ENCODE measurements at places on chromosomes 6 and 20. TPM values are rescaled to one million over a fixed set of nuclear protein-coding genes. Genes with fewer than 3 reads are reported as not detected.

BNIP5 gene
- not detected for total RNA-seq

C20orf204 gene
- total RNA-seq, result 3.1 TPM

PRR18 gene
- total RNA-seq, result not detected

SIGLEC1 gene
- total RNA-seq, result 0.07 TPM

HLA-F gene
- total RNA-seq, result 270 TPM

GRCh38 chr20:18794428-18794787, 19.2 kb upstream of the SCP2D1 start:
- peaks cover 12% of the 10 kb centered on the region for H3K4me1 ChIP-seq
- no peak for DNase-seq
- peaks cover 6% of the 10 kb centered on the region for H3K27me3 ChIP-seq
- H3K27ac ChIP-seq, result peak overlapping the region; percentile 86

DNA sequence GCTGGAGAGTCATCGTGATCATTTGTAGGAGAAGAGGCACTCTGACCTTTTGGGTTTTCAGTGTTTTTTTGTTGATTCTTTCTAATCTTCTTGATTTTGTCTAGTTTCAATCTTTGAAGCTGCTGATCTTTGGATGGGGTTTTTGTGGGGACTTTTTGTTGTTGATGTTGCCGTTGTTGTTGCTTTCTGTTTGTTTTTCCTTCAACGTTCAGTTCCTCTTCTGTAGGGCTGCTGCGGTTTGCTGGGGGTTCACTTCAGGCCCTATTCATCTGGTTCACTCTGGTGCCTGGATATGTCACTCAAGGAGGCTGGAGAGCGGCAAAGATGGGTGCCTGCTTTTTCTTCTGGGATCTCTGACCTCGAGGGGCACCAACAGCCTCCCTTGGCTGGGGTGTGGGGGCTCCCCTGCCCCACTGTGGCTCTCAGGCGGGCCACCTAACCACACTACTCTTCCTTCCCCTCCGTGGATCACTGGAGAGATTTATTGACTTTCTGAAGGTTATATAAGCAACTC, 21.5 kb upstream of the TMEM244 start:
- H3K36me3 ChIP-seq, result peaks cover 4% of the 10 kb centered on the region
- peaks cover 4% of the 10 kb centered on the region for H3K4me1 ChIP-seq
- DNase-seq, result no peak
- H3K27ac ChIP-seq, result no peak overlapping the region
- H3K4me3 ChIP-seq, result no peak overlapping the region

DNA sequence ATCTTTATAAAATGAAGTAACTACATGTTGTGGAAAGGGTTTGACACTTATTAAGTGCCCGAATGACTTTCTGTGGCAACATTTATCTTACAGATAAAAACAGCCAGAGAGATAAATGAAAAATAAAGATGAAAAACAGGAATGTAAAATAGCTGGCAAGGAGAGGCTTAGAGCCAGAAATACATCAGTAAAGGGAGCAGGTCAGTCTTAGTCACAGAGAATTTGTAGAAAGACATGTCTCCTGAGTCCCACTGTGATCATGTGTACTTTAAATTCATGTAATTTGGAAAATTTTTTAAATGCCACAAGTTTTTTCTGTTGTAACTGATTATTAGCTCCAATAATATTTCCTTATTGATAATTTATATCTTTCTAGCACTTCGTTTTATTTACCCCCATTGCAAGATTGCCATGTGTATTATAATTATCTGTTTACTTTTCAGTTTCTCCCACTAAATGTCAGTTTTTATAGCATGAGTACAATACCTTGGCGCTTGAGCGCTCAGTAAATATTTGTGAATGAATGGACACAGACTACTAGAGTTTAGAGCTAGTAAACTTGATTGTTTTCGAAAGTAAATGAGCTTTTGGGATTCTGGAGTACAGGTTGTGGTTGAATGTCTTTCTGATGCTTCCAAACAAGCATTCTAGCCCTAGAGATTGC, 15.2 kb downstream of the TAB2 start:
- peaks cover 92% of the 10 kb centered on the region for H3K4me1 ChIP-seq
- DNase-seq, result no peak
- peaks cover 9% of the 10 kb centered on the region for H3K36me3 ChIP-seq
- H3K27me3 ChIP-seq, result no peaks in the 10 kb centered on the region
- peak overlapping the region; percentile 78 for H3K27ac ChIP-seq

GRCh38 chr6:165487950-165488349, 175.1 kb downstream of the PDE10A start:
- H3K27me3 ChIP-seq, result no peaks in the 10 kb centered on the region
- H3K4me1 ChIP-seq, result no peaks in the 10 kb centered on the region
- no peak overlapping the region for H3K4me3 ChIP-seq
- H3K36me3 ChIP-seq, result no peaks in the 10 kb centered on the region
- DNase-seq, result no peak
- H3K27ac ChIP-seq, result no peak overlapping the region

GRCh38 chr20:63522091-63522868, 1.7 kb downstream of the PPDPF start:
- H3K4me1 ChIP-seq, result peaks cover 26% of the 10 kb centered on the region
- H3K27me3 ChIP-seq, result no peaks in the 10 kb centered on the region
- peaks cover 26% of the 10 kb centered on the region for H3K36me3 ChIP-seq
- H3K27ac ChIP-seq, result no peak overlapping the region
- DNase-seq, result no peak

GRCh38 chr6:41936073-41936837, 5.4 kb downstream of the CCND3 start:
- H3K36me3 ChIP-seq, result peaks cover 79% of the 10 kb centered on the region
- peak; percentile 87 for DNase-seq
- peak overlapping the region; percentile 99 for H3K4me3 ChIP-seq
- H3K27ac ChIP-seq, result peak overlapping the region; percentile 90

- no peak for DNase-seq
- H3K36me3 ChIP-seq, result no peaks in the 10 kb centered on the region
Observed at GRCh38 chr20:44074252-44075151, 112.5 kb downstream of the JPH2 start.

DNA sequence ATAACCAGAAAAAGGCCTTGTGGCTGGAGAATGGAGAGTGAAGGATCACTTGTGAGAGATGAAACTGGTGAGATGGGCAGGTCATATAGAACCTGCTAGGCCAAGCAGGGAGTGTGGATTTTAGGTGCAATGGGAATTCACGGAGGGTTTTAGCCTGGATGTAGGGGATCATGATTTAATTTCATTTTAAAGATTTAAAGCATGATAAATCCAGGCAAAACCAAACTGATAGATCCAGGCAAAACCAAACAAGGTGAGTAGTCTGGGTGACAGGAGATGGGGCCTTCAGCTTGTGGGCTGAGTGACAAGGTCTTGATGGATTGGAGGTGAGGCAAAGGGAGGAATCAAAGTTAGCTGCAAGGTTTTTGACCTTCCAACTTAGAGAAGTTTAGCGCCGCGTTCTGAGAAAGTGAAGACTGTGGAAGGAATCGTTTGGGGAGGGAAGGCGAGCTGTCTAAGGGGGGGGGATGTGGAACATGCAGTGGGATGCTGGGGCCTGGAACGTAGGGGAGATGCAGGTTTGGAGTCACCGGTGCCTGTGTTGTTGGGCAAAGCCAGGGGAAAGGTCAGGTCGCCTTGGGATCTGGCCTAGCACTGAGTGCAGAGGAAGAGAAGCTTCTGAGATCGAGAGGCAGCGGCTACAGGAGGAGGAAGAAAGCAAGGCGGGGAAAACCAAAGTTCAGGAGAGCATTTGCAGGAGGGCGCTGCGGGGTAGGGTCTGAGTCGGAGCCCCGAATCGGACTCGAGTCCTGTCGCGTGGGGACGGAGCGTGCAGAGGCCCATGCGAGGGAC, 1.3 kb upstream of the PLCG1 start:
- H3K36me3 ChIP-seq, result peaks cover 14% of the 10 kb centered on the region
- H3K4me3 ChIP-seq, result peak overlapping the region; percentile 75
- peaks cover 63% of the 10 kb centered on the region for H3K4me1 ChIP-seq
- H3K27me3 ChIP-seq, result no peaks in the 10 kb centered on the region
- DNase-seq, result no peak
- H3K27ac ChIP-seq, result peak overlapping the region; percentile 75

GRCh38 chr6:38775870-38776269, 60.8 kb downstream of the DNAH8 start:
- DNase-seq, result no peak
- no peaks in the 10 kb centered on the region for H3K4me1 ChIP-seq
- H3K27ac ChIP-seq, result no peak overlapping the region
- no peaks in the 10 kb centered on the region for H3K36me3 ChIP-seq
- H3K4me3 ChIP-seq, result no peak overlapping the region
